ENCODE measurements at places on chromosomes 6 and 20.

DNA sequence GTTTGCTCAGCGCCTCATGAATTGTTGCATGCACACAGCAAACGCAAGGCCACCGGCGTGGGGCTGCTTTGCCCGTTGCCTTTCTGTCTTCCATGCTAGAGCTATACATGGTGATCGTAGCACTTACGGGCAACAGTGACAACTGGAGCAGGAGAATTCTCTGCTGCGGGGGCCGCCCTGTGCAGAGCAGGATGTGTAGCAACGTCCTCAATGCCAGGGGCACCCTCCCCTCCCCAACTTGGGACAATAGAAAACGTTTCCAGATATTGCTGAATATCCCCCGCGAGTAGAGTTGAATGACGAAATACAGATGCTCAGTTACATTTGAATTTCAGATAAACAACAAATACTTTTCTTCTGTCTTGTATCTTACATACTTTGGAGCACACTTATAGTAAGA, 198.7 kb downstream of the TFAP2C start:
- no peak for DNase-seq

- no peak for DNase-seq
Observed at GRCh38 chr20:44324343-44324742, 12.5 kb upstream of the R3HDML start.

GRCh38 chr6:36594816-36595643, 868 bp downstream of the SRSF3 start:
- DNase-seq, result no peak

- DNase-seq, result no peak
Observed at GRCh38 chr20:53926428-53927028, 143.9 kb downstream of the BCAS1 start.

GRCh38 chr20:59414936-59415623, 114.7 kb downstream of the EDN3 start:
- DNase-seq, result no peak

GRCh38 chr6:108133594-108134179, 32.1 kb upstream of the NR2E1 start:
- no peak for DNase-seq
